Stimulated activated CD4-positive, alpha-beta T cell treated with anti-CD3 and anti-CD28 coated beads, Interleukin-4, amount 100 ng/mL, for 4 hours (primary cell): ENCODE measurements at places on chromosomes 1 and 21.

DNA sequence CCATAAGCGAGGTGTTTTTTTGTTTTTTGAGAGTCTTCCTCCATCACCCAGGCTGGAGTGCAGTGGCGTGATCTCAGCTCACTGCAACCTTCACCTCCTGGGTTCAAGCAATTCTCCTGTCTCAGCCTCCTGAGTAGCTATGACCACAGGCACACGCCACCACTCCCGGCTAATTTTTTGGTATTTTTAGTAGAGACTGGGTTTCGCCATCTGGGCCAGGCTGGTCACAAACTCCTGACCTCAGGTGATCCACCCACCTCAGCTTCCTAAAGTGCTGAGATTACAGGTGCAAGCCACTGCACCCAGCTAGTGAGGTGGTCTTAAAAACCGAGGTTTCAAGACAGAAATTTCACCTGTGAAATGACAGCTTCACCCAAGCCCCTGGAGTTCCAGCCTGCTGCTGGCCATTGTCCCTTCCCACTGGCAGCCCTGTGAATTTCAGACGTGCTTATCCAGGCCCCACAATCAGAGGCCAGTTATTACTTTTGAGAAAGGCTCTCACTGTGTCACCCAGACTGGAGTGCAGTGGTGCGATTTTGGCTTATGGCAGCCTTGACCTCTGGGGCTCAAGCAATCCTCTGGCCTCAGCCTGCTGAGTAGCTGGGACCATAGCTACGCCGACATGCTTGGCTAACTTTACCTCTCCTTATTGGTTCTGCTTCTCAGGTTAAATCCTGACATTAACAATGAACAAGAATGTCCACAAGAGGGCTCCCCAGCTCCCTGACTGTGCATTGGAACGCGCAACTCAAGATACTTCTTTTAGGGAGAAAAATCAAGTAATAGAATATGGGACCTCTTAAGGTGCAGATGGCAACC is 19.4 kb downstream of the ENO1 start:
- DNase-seq = peak; percentile 34

- no peak for DNase-seq
Observed at GRCh38 chr1:67830226-67830625, 3.0 kb downstream of the GNG12 start.

DNA sequence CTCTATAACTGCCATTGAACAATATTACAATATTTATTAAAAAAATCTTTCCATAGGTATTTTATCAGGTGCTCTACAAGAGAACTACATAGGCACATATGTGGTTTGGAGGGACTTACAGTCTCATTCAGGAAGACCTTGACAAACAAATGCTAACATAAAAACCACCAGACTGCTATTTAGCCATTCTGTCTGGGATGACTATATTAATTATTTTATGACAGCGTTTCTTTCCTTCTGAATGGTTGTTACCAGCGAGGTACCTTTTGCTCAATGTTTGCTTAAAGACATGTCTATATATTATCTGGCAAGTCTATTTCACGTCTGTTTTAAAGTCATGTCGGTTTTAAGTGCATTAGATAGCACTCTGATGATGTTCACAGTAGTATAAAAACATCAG is 69.7 kb downstream of the RUNX1 start:
- no peak for DNase-seq

GRCh38 chr1:219177363-219177762 is 3.7 kb downstream of the LYPLAL1 start:
- no peak for DNase-seq

- no peak for DNase-seq
Observed at GRCh38 chr1:63723602-63724001, 50.2 kb upstream of the ROR1 start.

DNA sequence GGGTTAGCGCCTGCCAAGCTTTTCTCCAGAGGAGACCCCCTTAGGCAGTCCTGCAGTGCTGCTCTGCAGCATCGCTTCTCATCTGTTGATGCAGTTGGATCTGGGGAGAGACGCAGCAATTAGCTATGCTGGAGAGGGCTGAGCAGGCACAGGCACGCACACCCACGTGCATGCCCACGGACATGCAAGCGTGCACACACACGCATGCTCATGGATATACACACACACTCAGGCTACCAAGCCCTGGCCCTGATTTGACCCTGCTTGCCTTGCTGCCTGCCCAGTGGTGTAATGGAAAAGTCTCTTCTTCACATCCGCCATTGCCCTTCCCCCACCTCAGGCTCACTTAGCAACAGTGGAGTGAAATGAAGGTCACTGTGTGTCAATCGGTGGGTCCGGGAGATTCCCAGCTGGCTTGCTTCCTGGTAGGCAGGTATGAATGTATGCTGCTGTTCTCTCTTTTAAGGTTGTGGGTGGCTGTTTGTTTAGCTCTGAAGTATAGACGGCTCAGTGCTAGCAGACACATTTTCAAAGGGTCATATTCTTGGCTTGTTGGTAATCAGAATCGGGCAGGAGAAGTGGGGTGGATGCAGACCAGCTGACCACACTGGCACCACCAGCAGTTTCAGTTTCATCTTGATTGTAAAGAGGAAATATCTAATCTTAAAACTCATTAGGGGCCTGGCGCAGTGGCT is 9.5 kb downstream of the ATP1B1 start:
- no peak for DNase-seq

DNA sequence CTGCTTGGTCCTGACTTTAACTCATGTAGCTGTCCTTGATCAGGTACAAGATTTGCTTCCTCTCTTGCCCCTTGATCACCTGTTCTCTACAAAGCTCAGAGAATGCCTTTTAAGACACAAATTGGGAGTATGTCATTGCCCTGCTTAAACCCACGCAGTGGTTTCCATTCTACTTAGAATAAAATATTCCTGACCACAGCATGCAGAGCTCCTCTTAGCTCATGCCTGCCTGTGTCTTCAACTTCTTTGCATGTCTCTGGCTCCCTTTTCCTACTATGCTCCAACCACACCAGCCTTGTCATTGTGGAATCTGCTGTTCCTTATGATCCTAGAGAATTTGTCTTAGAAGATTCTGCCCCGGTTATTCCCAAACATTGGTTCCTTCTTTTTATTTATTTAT is 393.1 kb downstream of the RRAGC start:
- DNase-seq = no peak

GRCh38 chr1:243968413-243968812 is 82.7 kb upstream of the ZBTB18 start:
- no peak for DNase-seq

DNA sequence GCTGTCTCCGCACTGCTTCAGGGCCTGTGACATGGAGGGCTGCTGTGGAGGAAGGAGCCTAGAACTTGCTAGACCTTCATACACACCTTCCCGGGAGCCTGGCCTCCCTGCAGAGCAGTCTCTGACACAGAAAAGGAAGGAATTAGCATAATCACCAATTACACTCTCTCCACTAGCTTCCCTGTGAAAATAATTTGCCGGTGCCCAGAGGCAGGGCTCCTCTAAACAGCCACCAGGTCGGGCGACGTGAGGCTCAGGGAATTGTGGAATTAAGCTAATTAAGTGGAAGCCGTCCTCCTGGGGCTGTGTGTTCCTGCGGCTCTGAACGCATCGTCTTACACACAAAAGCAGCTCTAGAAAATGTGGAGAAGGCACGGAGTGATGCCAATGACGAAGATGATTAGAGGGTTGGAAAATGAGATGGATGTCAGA is 82.6 kb downstream of the NENF start:
- no peak for DNase-seq

DNA sequence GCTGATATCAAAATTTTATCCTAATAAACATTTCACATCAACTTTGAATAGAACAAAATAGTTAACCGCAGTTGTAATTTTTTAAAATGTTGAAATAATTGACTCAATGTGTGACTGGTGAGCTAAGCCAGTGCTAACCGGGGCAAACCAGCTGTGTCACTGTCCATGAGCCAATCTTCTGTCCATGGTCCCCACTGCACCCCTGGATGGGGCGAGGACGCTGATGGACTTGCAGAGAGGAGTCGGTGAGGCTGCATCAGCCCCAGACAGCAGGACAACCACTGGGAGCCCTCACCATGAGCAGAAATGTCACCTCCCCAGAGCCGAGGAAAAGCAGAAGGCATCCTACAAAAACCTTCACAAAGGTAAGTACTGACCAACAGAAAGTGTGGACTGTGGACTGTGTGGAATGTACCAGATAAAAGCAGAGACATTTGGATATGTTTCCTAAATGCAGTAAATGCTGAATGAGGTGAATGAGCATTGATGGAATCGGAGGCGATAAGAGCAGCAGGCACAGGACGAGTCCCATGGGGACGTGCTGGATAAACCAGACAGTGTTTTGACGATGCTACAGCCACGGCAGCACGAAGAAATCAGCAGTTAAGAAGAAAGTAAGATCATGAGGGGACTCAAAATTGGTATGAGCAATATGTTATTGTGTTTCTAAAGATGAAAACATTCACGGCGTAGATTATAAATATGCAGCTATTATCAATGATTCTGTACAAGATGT is 115.0 kb upstream of the BACE2 start:
- DNase-seq = no peak

DNA sequence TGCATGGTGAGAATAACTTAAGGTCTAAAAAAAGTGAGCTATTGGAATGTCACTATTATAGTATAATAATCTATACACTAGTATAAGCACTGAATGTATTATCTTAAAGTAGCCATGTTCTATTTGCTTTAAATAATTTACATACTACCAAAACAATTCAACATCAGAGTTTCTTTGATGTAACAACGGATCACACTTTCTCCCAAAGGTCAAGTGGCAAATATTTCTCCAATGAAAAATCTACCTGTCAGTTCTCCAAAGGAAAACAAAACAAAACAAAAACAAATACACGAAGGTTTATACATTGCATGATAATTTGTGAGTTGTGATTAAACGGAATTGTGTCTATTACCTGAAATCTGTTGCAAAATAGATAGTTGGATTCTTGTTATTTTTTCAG is 581.4 kb downstream of the USP25 start:
- no peak for DNase-seq

- no peak for DNase-seq
Observed at GRCh38 chr1:161106431-161106830, 8.3 kb downstream of the KLHDC9 start.

GRCh38 chr1:118487091-118487490 is 302.1 kb upstream of the SPAG17 start:
- DNase-seq = no peak

- no peak for DNase-seq
Observed at GRCh38 chr1:24015221-24016210, 35.4 kb upstream of the SRSF10 start.

DNA sequence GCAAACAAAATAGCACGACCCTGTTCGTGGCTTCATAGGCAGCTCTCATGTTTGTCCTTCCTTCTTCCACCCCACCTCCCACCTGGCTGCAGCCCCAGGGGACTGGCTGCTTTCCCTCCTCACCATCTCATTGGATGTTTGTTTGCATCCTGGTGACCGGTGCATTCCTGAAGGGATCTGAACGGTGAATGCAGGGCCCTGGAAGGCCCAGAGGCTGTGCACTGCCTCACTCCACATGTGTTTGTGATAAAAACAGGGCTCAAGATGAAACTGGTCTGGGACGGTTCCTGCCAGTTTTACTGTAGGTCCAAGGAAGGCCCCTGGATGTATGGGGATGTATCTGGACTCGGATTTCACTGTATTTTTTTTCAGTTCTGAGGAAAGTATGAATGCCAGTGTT is 42.8 kb downstream of the CNN3 start:
- no peak for DNase-seq

DNA sequence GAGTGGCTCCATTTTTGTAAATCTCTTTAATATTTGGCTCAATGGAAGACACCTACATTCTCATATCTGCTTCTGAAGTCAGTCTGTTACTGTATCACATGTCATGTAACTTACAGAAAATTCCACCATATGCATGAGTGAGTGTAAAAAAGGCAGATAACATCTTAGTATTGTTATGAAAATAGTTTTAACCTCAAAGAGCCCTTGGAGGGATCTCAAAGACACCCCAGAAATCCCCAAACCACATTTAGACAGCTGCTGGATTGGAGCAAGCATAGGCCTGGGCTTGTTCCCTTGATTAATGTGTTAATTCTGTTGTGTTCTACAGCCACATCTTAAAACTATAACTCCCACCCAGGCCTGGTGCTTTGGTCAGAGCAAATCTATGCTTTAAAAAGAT is 16.9 kb downstream of the MACO1 start:
- DNase-seq = no peak

DNA sequence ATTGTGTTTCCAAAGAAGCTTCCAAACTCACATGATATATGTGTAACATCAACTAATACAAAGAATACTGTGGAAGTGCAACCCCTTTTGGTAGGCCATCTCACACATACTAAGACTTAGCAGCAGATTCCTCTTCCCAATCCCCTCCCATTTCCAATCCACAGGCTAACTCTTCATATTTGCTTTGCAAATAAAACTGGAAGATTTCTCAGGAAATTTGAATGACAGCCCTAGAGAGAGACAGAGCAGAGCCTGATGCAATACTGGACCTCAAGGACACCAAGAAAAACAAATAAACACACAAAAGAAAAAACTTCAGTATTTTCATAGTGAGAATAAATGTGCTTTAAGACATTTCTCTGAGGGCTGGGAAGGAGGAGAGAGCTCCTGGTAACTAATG is 190.2 kb upstream of the BRINP3 start:
- no peak for DNase-seq

GRCh38 chr1:243234978-243235647 is 20.0 kb downstream of the CEP170 start:
- DNase-seq = no peak

- no peak for DNase-seq
Observed at GRCh38 chr1:193588311-193589082, 402.1 kb upstream of the B3GALT2 start.

- no peak for DNase-seq
Observed at GRCh38 chr21:15281714-15282113, 216.9 kb upstream of the NRIP1 start.

DNA sequence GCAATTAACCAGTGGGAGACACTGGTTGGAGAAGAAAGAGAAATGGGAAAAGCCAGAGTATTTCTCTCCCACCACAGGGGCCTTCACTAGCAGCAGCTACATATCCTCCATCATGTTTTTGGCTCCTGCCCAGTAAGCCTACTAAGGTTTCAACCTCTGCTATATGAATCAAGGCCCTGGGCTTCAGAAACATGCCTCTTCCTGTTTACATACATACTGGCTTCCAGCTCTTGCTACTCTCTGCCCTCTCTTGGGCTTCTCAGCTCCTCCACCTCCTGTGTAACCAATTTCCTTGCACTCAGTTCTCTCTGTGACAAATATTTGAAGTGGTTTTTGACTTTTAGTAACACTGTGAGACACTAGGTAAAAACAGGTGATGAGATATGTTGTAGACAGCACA is 80.8 kb downstream of the LRRC7 start:
- DNase-seq = no peak

GRCh38 chr1:193221651-193222050 is 35.2 kb upstream of the B3GALT2 start:
- no peak for DNase-seq
